ENCODE measurements at places on chromosomes 6 and 20.

DNA sequence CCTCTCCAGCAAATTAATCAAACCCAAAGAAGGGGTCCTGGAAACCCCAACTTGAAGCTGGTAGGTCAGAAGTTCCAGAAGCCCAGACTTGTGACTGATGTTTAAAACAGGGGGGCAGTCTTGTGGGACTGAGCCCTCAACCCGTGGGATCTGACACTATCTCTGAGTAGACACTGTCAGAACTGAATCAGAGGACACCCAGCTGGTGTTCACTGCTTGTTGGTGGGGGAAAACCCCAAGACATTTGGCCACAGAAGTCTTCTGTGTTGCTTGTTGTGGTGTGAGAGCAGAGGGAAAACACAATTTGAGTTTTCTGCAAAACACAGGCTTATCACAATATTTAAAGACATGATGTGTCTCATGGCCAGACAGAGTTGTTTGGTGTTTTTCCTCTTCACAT lies 29.9 kb downstream of the KIF13A start:
- no peak for DNase-seq

DNA sequence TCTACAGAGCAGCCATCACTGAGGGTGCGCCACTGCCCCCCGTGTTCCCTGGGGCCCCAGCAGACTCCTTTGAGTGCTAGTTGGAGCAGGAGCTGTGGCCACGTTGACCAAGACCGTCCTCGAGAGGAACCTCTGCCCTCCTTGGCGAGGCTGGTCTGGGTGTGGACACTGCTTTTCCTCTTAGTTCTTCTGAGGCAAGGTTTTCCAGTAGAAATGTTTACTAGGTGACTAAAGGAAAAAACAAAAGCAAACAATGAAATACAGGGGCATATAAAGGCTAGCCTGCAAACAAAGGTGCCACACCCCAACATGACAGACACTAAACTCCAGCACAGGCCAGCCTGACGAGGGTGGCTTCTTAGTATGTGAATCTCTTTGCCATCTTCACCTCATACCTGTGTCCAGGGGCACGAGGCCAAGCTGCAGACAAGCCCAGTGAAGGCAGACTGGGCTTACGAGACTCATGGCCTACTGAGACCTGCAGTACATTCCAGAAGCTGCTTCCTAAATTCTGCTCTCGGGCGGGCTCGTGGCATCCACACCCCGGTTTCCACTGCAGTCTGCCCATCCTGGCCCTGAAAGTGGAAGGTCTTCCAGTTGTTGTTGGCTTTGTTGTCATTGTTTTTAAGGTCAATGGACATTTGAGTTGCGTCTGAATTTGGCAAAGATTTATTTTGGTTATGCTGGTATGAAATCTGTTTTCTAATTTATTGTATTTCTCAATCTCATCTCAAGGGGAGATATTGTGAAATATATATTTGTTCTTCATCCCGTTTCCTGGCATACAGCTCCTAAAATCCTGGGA lies 39.2 kb downstream of the FAM50B start:
- no peak for DNase-seq

- peak; percentile 39 for DNase-seq
These were observed 580 bp downstream of the NXT1 start for GRCh38 chr20:23350904-23351838.

DNA sequence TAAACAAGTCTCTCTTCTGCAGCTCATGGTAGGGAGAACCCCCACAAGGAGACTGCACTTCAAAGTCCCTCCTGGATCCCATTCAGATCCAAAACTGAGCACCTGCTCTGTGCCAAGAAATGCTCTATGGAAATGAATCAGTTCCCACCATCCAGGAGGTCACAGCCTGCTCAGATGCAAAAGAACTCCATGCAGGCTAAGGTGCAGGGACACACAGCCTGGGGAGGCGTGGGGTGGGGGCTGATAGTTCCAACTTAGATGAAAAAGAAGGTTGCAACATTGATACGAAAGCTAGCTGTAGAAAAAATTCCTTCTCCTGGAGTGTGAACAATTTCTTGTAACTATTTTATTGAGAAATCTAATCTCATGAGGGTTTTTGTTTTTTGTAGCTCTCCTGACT lies 111.0 kb upstream of the TMEM170B start:
- no peak for DNase-seq

DNA sequence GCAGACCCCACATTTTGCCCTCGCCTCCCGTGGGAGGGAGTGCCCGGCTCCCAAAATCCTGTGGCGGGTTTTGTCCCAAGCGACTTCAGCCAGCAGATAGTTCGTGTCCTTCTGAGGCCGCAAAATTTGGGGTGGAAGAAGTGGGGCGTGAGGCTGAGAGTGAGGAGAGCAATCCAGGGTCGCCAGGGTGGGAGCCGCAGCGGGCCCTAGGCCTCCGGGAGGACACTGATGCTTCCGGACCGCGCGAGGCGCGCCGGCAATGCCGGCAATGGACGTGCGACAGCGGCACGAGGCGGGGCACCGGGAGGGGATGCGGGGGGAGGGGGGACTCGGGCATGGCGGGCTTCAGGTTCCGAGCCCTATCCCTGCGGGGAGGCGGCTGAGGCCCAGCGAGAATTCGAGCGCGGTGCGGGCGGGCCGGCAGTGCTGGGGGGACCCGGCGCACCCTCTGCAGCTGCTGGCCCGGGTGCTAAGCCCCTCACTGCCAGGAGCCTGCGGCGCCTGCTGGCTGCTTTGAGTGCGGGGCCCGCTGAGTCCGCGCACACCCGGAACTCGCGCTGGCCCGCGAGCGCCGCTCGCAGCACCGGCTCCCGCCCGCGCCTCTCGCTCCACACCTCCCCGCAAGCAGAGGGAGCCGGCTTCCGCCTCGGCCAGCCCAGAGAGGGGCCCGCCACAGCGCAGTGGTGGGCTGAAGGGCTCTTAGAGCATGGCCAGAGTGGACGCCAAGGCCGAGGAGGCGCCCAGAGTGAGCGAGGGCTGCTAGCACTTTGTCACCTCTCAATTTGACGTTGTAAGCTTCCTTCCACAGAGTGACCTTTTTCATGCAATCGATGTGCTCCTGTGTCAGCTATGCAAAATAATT lies 143.8 kb downstream of the LPA start:
- peak; percentile 67 for DNase-seq

- no peak for DNase-seq
These were observed 343.6 kb downstream of the FRK start for GRCh38 chr6:115717062-115717461.

DNA sequence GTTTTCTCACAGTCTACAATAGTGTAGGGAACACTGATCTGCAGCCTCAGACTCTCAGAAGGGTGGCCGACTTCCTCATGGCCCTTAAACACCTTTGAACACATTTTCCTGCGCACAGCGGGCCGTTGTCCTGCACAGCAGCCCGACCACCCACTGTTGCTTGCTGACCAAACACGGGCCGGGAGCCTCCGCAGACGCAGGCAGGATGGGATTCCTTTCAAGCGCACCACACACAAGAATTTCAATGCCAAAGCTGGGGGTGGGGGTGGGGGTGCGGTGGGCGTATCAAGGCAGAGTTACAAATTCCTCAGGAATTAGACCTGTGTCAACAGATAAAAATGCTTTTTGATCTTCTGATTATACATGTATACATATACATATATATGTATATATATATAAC lies 74.5 kb downstream of the HUS1B start:
- no peak for DNase-seq

- DNase-seq = no peak
These were observed 24.1 kb upstream of the MYLIP start for GRCh38 chr6:16104624-16105433.

DNA sequence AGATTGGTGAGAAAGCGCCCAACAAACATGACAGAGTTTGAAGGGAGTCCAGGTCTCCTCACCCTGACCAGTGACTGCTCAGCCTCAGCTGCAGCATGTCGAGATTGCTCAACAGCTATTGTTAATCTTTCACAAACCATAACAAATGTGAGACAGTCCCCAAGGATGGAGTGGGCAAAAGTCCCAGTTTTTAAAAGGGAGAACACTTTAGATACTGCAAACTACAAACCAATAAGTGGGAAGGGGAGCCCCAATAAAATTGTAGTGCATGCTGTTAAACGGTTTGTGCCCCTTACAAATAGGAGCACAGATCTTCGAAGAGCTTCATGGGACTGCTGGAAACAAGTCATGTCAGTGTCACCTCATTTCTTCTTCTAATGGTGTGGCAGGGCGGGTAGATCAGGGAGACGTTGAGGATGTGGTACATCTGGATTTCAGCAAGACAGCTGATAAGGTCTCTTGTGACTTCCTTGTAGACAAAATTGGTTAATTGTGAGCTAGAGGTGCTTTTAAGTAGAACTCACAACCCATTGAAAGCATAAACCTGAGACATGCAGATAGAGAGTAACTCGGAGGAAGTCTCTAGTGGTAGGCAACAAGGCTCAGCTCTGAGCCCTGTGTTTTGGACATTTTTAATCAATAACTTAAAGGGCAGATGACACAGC lies 134.0 kb upstream of the ARMC2 start:
- no peak for DNase-seq

- no peak for DNase-seq
These were observed 30.0 kb upstream of the TMEM14A start for GRCh38 chr6:52640916-52641315.

DNA sequence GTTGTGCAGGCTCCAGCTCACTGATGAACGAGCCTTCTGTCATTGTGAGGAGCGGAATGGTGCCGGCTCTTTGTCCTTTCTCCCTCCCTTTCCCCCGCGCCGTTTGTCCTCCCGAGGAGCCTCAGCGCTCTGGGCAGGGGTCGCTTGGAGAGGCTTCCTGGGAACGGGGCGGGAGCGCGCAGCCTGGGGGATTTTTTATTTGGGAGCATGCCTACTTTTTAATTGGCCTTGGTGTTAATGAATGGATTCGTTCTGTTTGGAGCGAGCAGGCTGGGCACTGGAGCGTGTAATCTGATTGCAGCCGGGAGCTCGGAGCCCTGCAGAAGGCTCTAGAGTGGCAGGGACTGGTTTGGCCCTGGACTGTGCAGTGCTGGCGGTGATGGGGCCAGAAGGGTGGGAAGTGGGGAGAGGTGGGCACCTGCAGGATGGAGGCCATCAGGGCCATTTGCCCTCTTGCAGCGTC lies 118.8 kb downstream of the CDH4 start:
- no peak for DNase-seq

DNA sequence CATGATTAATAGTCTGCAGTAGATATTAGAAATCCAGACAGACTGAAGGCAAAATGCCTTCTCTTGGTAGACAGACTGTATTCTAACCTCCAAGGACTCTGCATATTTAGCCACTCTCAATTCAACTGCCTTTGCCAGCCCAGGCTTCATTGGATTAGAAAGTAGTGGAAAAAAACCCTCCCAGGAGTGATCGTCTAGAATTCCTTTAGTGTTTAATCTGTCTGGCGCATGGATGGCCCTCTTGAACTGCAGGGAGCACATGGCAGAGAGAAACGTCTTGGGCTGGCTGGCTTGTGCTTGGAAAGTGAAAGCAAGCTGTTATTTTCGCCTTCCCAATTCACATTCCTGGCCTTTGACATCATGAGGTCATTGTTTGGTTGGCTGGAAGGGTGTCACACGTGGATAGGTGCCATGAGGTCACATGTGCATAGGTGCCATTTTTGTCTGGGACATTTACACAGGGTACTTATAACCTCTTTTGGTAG lies 30.9 kb upstream of the NEDD9 start:
- DNase-seq = no peak

DNA sequence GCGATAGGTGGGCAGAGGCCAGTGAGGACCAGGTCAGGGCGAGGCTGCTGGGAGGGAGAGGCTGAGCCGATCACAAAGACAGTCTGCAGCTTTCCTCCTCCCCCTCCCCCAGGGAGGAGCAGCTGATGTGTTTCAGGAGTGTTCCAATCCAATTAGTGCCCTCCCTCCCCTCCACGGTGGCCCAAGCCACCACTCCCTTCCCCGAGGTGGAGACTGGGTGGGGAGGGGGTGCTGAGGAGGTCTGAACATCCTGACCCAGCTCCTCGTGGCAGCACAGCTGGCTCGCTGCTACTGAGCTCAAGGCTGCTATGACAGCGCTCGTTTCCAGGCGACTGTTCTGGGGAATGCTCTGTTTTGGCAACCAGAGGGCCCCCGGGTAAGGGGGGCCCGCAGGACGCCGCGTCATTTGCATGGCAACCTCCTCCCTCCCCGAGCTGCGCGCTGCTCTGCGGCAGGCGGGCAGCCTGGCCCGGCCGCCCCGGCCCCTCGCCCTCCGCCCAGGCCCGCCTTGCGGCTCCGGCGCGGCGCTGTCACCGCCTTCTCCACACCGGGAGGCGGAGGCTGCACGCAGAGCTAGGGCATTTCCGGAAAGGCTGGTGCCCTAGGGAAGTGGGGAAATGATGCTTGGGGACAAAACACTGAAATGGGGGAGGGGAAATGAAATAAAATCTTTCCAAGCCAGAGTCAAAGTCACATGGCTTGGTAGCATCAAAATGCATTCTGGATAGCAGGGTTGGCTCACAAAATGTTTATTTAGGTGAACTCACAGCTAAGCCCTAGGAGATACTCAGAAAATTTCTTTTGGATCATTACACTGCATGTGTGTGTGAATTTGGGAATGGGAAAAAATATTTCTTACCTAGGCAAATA lies 67.4 kb upstream of the PIM1 start:
- peak; percentile 31 for DNase-seq

GRCh38 chr6:135212020-135212806 lies 31.1 kb downstream of the MYB start:
- DNase-seq = no peak

Data from stimulated activated CD4-positive, alpha-beta T cell treated with anti-CD3 and anti-CD28 coated beads, TNF-alpha, amount 100 ng/mL, for 4 hours (primary cell).